ENCODE measurements at places on chromosomes 2 and 18.

DNA sequence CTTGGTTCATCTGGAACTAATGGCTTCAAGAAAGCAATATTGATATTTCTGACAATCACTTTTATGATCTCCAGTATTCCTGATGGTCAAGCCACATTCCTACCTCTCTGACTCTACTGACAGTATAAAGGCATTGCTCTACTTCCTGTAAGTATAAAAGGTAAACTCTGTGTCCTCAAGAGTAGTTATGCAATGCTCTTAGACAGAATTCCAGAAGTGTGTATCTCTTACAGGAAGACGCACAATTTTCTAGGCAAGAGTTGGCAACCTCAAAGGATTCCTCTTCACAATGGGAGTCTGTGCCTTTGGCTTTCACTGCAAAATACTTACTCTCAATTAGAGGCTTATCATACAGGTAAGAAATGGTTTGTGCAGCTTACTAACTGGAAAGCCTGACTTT lies 100.1 kb downstream of the THADA start:
- no peak for DNase-seq

- DNase-seq = no peak
These were observed at the start of gene LRP2 for GRCh38 chr2:169362118-169362893. LRP2 (minus strand) TSS chr2:169362534; CDS start chr2:169362399, 135 bp downstream.

DNA sequence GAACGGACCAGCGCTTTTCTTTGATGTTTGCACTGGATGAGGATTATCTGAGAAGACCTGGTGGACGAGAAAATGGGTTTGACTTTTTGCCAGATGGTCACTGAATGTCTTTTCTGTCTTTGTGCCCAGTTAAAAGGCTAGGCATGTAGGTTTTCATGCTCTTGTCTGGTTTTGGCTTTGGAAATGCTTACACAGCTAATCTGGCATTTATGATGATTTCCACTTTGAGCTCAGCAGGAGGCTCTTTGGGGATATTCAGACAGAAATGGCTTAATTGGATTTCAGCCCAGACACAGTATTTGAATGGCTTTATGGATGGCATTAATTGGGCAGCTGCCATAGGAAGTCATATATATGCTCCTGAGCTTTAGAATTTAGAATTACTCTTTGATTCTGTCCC lies 59.6 kb downstream of the NCK2 start:
- DNase-seq = peak; percentile 14

DNA sequence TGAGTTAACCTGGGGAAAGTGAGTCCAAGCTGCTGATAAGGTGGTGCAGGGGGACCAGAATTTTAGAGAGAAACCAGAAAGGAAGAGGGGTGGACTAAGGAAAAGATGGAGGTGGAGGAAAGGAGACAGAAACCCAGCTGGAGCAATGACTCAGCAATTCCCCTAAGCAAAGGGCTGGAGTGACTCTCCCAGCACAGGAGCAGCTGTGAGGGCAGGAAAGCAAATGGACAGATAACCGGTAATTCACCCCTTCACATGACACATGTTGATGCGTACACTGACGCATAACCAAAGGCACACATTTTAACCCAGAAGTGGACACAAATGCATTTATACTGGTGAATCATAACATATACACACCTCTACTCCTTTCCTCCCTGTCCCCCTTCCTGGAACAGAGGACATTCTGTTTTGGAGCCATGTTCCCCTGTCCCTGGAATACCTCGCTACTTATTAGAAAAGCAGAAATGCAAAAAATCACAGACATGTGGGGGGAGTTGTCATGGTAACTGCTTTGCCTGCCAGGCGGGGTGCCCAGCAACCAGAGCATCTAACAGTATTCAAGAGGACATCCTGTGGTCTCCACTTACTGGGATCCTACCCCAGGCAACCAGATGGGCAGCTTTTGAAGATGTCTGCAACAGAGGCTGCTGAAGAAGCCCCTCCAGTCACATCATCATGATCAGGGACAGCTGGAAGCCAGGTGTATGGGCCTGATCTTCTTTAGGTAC lies 4.7 kb downstream of the CDK5R2 start:
- peak; percentile 12 for DNase-seq
